ENCODE measurements at places on chromosomes 6 and 20.

GRCh38 chr6:90819483-90819882 is 232.6 kb upstream of the MAP3K7 start:
- no peak overlapping the region for H3K4me3 ChIP-seq
- DNase-seq: no peak
- no peaks in the 10 kb centered on the region for H3K4me1 ChIP-seq
- no peak overlapping the region for H3K27ac ChIP-seq

DNA sequence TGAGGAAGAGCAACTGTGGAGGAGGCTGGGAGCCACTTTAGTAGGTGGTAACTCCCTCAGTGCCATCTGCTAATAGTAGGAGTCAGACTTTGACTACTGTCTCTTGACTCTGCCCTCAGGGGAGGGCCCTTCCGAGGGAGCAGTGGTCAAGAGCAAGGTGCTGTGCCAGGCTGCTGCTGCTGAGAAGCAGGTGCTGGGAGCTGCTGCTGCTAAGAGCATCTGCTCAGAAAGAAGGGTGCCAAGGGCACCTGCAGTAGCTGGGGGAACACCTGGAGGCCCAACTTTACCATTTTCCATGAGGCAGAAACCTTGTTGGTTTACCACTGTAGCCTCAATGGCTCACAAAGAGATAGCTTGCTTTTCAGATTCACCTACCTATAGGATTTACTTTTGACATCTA is 18.5 kb downstream of the GGTLC1 start:
- no peaks in the 10 kb centered on the region for H3K4me1 ChIP-seq
- no peaks in the 10 kb centered on the region for H3K27me3 ChIP-seq
- no peak for DNase-seq
- H3K27ac ChIP-seq: no peak overlapping the region
- H3K4me3 ChIP-seq: no peak overlapping the region
- H3K36me3 ChIP-seq: no peaks in the 10 kb centered on the region

DNA sequence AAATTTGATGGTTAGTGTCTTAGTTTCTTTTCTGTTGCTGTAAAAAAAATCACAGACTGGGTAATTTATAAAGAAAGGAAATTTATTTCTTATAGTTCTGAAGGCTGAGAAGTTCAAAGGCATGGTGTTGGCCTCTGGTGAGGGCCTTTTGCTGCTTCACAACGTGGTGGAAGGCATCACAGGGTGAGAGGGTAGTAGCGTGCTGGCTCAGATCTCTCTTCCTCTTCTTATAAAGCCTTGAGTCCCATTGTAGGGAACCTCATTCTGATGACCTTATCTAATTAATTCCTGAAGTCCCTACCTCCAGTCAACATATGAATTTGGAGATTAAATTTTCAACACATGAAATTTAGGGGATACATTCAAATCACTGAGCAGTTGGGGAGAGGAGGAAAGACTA is 62.0 kb downstream of the ARID1B start:
- no peaks in the 10 kb centered on the region for H3K4me1 ChIP-seq
- H3K4me3 ChIP-seq: no peak overlapping the region
- no peaks in the 10 kb centered on the region for H3K27me3 ChIP-seq
- peaks cover 4% of the 10 kb centered on the region for H3K36me3 ChIP-seq

- no peak overlapping the region for H3K4me3 ChIP-seq
- no peak for DNase-seq
- H3K4me1 ChIP-seq: no peaks in the 10 kb centered on the region
- no peaks in the 10 kb centered on the region for H3K36me3 ChIP-seq
- no peak overlapping the region for H3K27ac ChIP-seq
- no peaks in the 10 kb centered on the region for H3K27me3 ChIP-seq
Measured at GRCh38 chr6:18406955-18407749, 20.0 kb downstream of the RNF144B start.

- DNase-seq: no peak
- no peaks in the 10 kb centered on the region for H3K4me1 ChIP-seq
- H3K36me3 ChIP-seq: no peaks in the 10 kb centered on the region
- no peak overlapping the region for H3K4me3 ChIP-seq
Measured at GRCh38 chr6:51163843-51164529, 345.3 kb downstream of the TFAP2B start.

GRCh38 chr6:127186889-127187288 is 68.4 kb downstream of the RSPO3 start:
- no peaks in the 10 kb centered on the region for H3K4me1 ChIP-seq
- H3K4me3 ChIP-seq: no peak overlapping the region
- DNase-seq: no peak
- H3K27me3 ChIP-seq: no peaks in the 10 kb centered on the region
- H3K36me3 ChIP-seq: no peaks in the 10 kb centered on the region
- H3K27ac ChIP-seq: no peak overlapping the region

DNA sequence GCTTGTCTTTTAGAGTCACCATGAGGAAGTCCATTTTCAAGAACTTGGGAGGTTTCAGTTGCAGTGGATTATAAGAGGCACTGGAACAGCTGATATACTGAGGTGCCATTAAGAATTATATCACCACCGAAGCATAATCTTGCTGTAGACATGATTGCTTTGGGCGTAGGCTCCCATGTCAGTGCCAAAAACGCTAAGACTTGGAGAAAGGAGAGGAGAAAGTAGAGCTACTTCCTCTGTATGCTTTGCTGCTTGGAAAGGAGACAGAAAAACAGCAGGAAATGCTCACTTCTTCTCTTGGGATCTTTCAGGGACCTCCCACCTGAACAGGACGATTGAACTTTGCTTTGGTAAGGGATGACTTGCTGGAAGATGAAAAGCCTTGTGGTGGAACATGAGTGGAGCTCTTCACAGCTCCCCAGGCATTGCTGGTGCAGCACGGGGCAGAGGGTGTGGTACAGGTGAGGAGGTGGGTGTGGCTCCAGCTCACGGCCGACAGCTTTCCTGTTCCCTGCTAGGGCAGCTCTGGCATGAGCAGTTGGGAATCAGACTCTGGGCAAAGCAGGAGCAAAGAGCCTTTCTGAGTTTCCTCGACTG is 190.4 kb upstream of the JAG1 start:
- no peaks in the 10 kb centered on the region for H3K36me3 ChIP-seq
- H3K4me3 ChIP-seq: no peak overlapping the region
- H3K27ac ChIP-seq: peak overlapping the region; percentile 76

- no peak overlapping the region for H3K4me3 ChIP-seq
- H3K36me3 ChIP-seq: no peaks in the 10 kb centered on the region
- no peak for DNase-seq
- H3K4me1 ChIP-seq: no peaks in the 10 kb centered on the region
- H3K27ac ChIP-seq: no peak overlapping the region
- no peaks in the 10 kb centered on the region for H3K27me3 ChIP-seq
Measured at GRCh38 chr6:161198783-161199460, 74.9 kb downstream of the AGPAT4 start.

DNA sequence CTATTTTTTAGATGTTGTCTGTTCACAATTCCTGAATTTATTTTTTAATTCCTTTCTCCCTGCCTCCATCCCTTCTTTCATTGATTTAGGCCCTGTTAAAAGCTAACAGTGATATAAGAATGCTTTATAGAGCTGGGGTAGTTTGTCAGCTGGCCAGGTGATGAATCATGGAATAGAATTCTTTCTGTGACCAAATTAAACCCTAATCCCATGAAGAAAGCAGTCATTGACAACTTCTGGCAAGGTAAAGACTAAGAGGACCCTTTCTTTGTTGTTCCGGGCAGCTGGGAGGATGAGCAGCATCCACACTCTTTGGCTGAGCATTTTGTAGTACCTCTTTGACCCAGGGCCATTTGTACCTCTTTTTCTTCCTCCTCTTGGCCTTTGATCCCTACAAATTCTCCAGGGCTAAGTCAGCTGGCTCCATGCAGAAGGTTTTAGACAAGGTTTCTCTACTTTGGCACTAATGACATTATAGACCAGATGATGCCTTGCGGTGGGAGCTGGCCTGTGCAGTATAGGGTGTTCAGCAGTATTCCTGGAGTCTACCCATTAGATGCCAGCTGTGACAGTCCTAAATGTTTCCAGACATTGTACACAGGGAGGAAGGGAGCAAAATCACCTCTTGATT is 102.9 kb downstream of the SLX4IP start:
- H3K4me1 ChIP-seq: peaks cover 18% of the 10 kb centered on the region
- no peak overlapping the region for H3K4me3 ChIP-seq
- no peaks in the 10 kb centered on the region for H3K27me3 ChIP-seq
- no peaks in the 10 kb centered on the region for H3K36me3 ChIP-seq

DNA sequence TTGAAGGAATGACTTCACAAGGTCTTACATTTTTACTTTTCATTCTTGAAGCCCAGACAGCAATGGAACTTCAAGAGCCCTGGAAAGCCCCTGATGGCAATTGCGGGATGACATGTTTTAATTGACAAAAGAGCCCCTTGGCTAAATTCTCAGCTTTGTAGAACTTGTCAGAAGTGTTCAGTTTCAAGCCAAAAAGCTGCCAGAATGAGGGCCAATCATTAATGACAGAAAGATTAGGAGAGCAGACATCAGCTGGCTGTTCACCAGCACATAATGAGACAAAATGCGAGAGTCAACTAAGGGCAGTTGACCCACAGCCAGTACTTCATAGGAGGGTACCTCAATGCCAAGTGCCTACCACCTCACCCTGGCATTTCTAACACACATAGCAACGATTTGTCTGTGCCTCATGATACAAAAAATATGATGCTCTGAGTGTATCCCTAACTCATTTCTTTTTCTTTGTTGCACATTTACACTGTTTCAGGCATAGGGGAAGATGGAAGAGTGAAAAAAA is 243.1 kb downstream of the MYLK4 start:
- no peak for DNase-seq
- no peak overlapping the region for H3K27ac ChIP-seq
- no peak overlapping the region for H3K4me3 ChIP-seq
- peaks cover 5% of the 10 kb centered on the region for H3K27me3 ChIP-seq
- H3K36me3 ChIP-seq: no peaks in the 10 kb centered on the region
- H3K4me1 ChIP-seq: no peaks in the 10 kb centered on the region

DNA sequence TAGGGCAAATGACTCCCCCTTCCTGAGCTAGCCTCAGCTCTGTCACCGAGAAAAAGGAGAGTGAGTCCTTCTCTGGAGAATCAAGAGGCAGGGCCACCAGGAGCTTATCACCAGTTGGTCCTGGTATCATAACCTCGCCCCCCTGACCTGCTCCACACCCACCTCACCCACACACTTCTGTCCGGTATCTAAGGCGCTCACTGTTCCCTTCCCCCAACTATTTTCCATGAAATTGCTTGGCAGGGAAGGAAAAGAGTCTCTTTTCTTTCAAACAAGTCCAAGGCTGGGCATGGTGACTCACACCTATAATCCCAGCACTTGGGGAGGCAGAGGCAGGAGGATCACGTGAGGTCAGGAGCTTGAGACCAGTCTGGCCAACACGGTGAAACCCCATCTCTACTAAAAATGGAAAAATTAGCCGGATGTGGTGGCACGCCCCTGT is 77.6 kb downstream of the ZMYND8 start:
- H3K36me3 ChIP-seq: peaks cover 78% of the 10 kb centered on the region
- no peak for DNase-seq
- no peaks in the 10 kb centered on the region for H3K4me1 ChIP-seq

GRCh38 chr6:51648774-51649173 is 438.6 kb downstream of the PKHD1 start:
- H3K4me1 ChIP-seq: no peaks in the 10 kb centered on the region
- H3K27ac ChIP-seq: no peak overlapping the region
- no peak overlapping the region for H3K4me3 ChIP-seq
- H3K36me3 ChIP-seq: no peaks in the 10 kb centered on the region
- DNase-seq: no peak

- H3K4me1 ChIP-seq: peaks cover 6% of the 10 kb centered on the region
- H3K4me3 ChIP-seq: no peak overlapping the region
- no peaks in the 10 kb centered on the region for H3K36me3 ChIP-seq
- no peak for DNase-seq
- peaks cover 6% of the 10 kb centered on the region for H3K27me3 ChIP-seq
Measured at GRCh38 chr6:111971181-111971841, 82.6 kb upstream of the CCN6 start.

DNA sequence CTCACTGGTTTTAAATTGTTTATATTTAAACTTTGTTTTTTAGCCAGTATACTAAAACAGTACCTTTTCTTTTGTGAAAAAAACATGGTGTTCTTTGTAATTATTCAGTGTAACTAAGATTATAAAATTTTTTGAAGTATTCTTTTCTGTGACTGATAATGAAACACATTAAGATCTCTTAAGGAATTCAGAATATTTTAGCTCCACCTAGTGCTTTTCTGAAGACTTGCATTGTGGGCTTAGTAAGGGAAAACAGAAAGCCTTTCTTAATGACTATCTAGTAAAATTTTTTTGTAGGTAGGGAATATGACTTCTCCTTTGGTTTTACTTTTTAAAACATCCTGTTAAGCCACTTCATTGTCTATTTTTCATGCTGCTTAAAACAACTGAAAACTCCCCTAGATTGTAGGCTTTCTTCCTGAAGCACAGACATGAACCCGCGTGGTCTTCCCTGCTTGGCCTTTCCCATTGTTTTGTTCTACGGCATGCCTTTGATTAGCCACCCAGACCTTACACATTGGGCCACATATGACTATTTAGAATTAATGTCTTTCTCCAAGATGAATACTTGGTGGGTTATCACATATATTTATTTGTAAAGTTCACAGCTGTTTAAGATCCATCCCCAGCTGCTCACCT is 72.1 kb downstream of the AFDN start:
- H3K27me3 ChIP-seq: no peaks in the 10 kb centered on the region
- H3K27ac ChIP-seq: no peak overlapping the region
- peaks cover 8% of the 10 kb centered on the region for H3K4me1 ChIP-seq
- peak; percentile 33 for DNase-seq
- no peak overlapping the region for H3K4me3 ChIP-seq

- H3K4me1 ChIP-seq: no peaks in the 10 kb centered on the region
- H3K27me3 ChIP-seq: no peaks in the 10 kb centered on the region
- H3K4me3 ChIP-seq: no peak overlapping the region
- no peak for DNase-seq
- H3K27ac ChIP-seq: no peak overlapping the region
Measured at GRCh38 chr6:165618241-165618640, 44.8 kb downstream of the PDE10A start.

DNA sequence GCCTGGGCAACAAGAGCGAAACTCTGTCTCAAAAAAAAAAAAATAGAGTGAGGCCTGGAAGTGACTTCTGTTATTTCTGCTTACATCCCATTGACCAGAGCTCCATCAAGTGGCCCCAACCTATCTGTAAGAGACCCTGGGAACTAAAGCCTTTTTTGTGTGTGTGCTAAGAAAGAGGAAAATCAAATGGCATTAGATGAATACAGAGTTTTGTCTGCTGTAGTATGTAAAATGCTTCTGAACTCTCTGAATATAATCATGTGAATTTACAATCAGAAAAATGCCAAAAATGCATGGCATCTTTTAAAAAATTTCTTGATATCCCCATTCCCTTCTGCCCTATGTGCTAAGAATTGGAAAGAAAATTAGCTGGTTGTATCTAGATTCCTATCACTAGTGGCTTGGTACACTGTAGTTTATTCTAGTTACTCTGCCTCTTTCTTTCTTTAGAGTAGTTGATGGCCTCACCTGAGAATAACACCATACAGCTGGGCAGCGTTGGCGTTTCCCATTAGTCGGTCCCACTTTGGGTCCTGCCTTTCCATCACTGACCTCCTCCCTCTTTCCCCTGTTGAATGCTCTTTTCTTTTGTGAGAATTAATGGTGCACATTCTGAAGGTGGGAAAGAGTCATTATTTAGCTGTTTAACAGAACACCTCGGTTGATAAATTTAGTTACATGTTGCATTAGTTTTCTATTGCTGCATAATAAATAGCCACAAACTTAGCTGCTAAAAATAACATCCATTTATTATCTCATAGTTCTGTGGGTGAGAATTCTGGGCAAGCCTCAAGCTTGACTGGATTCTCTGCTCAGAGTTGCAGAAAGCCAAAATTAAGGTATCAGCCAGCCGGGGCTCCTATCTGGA is 38.2 kb downstream of the SAMD5 start:
- H3K27me3 ChIP-seq: no peaks in the 10 kb centered on the region
- H3K4me1 ChIP-seq: no peaks in the 10 kb centered on the region
- no peak overlapping the region for H3K27ac ChIP-seq
- DNase-seq: no peak

All from large intestine (tissue), 12 donors.